ENCODE measurements at places on chromosomes 1 and 21.

GRCh38 chr1:56585985-56586384 is 6.6 kb upstream of the PLPP3 start:
- DNase-seq = no peak

- DNase-seq = no peak
These were observed 47.1 kb downstream of the FCRL3 start for GRCh38 chr1:157653494-157653873.

- no peak for DNase-seq
These were observed 26.6 kb downstream of the RGS21 start for GRCh38 chr1:192343344-192343743.

DNA sequence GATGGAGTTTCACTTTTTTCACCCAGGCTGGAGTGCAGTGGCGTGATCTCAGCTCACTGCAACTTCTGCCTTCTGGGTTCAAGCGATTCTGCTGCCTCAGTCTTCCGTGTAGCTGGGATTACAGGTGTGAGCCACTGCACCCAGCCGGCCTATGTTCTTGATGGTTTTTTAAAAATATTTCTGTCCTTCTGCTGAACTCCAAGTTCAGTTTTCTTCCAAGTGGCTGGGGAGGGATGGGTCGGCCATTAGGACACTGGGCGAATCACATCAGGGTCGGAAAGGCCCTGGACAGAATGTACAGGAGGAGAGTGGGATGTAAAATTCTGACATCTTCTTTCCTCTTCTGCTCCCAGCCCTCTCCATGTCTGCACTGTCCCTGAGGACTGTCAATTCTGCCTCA is 289.6 kb downstream of the PTPRU start:
- DNase-seq = no peak

DNA sequence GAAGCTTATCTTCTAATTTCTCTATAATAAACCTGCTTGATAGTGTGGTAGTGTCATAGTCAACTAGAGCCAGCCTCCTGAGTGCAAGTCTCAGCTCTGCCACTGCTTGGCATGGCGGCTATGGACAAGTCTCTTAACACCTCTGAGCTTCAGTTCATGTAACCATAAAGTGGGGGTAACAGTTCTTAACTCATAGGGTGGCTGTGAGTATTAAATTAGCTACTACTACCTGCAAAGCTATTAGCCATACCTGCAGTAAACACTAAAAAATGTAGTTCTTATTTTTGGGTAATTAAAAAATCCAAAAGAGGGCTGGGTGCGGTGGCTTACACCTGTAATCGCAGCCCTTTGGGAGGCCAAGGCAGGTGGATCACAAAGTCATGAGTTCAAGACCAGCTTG is 2.2 kb upstream of the CDC42 start:
- DNase-seq = no peak

- DNase-seq = no peak
These were observed 17.2 kb downstream of the SYT2 start for GRCh38 chr1:202692959-202693555.

DNA sequence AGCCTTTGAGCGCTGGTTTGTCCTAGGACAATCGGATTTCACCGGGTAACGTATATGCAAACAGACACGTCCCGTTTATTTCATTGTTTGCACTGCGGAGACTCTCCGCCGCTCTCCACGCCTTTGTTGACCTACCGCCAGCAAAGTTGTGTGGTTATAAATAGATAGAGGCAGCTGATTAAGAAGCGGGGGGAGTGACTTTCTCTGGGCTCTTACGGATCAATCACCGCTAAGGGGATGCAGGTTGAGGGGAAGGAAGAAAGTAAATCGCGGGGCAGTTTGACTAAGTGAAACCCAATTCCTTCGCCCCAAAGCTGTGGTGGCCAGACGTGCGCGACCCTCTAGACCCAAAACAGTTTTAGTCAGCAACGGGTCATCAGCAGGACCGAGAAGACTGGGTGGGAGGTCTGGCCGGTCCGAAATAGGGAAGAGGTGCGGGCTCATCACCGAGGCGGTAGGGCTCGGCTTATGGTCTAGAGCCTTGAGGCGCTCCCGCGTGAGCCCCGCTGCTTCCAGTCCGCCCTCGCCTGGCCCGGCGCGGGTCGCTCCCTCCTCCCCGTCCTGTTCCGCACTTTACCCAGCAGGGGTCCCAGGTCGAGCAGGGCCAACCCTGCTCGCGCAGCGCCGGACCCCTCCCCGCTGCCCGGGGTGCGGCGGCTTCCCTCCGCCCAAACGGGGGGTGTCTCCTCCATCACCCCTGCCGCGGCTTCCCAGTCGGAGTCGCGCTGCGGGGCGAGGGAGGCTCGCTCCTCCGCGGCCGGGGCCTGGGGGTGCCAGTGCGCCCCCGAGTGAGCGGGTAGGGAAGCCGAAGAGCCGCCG is 120.8 kb upstream of the RRP15 start:
- DNase-seq = no peak

DNA sequence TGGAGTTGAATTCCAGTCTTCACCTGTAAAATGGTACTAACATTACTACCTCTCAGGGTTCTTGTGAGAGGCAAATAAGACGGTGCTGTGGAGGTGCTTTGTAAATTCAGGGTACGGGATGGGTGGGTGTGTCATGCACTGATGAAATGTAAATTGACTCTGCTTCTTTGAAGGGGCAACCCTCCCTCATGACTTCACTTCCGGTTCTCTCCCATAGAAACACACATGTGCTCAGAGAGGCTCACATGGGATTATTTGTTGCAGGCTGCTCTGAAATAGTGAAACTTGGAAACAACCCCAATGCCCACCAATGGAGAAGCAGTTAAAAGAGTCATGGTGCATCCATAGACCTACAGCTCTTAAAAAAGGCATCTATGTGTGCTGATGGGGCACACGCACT is 44.9 kb upstream of the SCMH1 start:
- no peak for DNase-seq

DNA sequence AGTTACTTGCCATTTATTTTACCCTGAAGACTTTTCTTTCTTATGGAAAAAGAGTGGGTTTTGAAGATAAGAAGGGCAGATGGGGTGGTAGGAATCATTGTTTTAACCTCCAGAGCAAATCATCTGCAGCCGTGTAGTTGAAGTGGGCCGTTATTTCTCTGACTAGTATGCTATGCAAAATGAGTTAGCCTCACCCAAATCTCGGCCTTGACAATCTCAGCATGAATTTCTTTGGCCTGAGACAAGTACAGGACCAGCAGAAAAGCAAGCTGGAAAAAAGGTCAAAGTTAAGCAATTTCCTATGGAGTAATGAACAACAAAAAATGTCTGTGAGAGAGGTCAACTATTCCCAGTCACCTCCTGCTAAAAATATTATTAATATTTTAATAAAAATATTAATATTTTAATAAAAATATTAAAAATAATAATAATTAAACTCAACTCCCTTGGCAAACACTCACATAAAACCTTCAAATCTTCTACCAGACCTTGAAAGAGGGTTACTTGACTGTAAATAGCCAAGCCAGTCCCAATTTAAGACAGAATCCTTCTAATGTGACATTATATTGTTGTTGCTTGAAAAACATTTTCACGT is 6.8 kb upstream of the TEKT2 start:
- no peak for DNase-seq
